ENCODE measurements at places on chromosomes 4 and X. TPM values are rescaled to one million over a fixed set of nuclear protein-coding genes. Genes with fewer than 3 reads are reported as not detected.

The OTC gene
- polyA plus RNA-seq = 0.12 TPM

The SMR3B gene
- not detected for polyA plus RNA-seq

The FDCSP gene
- polyA plus RNA-seq = not detected

The MAGEA8 gene
- 0.40 TPM for polyA plus RNA-seq

The C4orf50 gene
- 0.01 TPM for polyA plus RNA-seq

The MYOZ2 gene
- polyA plus RNA-seq = 0.11 TPM

The DCLK2 gene
- polyA plus RNA-seq = 9.6 TPM

The MAGEA1 gene
- not detected for polyA plus RNA-seq

The SLC6A14 gene
- 0.17 TPM for polyA plus RNA-seq

The NONO gene
- polyA plus RNA-seq = 659 TPM

DNA sequence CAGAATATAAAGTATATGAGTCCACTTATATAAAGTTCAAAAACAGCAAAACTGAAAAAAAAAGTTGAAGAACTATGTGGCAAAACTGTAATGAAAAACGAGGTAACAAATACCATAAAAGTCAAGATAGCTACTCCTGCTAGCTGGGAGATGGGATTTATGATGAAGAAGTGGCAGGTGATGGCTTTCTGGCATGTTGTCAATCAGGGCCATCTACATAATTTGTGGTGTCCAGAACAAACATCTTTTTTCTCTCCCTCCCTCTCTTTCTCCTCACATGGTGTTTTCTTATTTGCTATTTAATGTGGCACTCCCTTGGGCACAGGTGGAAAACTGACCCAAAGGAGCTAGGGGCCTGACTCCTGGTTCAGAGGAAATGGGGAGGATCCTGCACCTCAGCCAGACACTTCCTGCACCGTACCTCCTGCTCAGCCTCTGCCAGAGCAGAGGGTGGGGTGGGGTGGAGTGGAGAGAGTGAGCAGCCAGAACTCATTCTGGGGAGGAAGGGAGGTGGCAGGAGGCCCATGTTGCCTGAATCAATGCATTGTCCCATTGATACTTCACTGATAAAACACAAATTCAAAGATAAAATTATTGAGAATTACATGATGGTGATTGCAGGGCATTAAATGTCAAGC is 5.3 kb upstream of the SAP30 start:
- no peak for DNase-seq

DNA sequence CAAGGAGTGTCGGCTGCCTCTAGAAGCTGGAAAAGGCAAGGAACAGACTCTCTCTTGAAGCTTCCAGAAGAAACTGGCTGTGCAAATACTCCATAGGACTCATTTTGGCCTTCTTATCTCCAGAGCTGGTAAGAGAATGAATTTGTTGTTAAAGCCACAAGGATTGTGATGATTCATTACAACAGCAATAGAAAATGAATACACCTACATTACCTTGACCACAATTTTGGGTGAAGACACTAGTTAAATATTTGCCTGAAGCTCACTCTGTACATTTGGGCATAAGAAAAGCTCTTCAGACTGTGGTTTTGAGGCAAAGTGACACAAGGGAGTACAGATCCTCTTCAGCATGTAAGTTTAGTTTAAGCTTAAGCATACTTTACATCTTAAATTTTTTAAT is 134.5 kb upstream of the TLL1 start:
- DNase-seq = no peak

DNA sequence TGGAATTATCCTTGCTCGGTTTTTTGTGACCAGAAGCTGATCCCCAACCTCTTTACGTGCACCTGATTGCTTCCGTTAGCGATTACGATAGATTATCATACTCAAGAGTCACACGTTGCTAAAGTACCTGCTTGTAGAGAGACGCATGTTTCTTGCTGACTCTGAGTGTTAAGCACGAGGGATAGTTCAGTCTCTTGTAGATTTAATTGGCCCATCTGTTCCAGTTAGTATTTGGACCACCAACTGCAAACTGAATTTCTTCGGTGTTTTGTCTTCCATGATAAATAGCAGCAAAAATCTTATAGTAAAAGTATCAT is 516 bp upstream of the COX18 start:
- no peak for DNase-seq

- no peak for DNase-seq
Measured at GRCh38 chrX:131837325-131837724, 185.8 kb upstream of the STK26 start.

DNA sequence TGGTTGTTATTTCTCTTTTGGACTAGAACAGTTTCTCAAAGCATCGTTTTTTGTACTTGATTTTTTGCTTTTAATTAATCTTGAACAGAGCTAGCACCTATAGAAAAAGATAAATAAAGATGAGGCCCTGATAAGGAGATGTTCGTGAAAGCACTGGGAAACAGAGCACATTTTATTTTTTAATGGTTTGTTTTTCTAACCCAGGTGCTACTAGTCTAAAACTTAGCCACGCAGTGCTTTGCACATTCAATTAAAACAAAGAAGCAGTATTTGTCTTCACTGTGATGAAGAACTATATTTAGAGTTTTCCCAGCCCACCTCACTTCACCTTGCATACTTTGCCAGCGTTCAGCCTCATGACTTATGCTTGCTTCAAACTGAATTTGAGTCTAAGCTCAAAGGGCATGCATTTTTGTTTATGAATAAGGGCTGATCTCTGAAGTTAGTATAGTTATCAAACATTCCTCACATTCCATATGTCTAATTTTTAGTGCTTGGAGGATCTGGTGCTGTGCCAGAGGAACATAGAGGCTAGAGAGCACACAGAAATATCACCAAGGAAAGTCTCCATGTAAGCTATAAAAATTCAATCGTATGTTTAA is 76.7 kb downstream of the WWC2 start:
- no peak for DNase-seq

- no peak for DNase-seq
Measured at GRCh38 chr4:179755322-179755721, 2313.1 kb upstream of the AGA start.

DNA sequence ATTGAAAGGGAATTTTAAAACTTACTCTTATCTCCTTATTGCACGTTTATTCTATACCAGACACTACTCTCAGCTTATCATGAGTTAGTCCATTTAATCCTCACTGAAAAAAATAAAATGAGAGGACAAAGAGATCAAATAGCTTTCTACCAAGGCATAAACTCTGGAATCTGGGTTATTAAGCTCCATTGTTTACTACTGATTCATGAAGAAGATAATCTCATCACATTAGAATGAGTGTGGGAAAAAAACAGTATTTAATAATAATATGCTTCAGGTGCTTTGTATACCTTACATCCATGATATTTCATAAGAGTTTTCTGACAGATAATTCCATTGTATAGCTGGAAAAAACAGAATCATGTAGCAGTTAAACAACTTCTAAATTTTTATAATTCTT is 1092.6 kb downstream of the TECRL start:
- DNase-seq = no peak

DNA sequence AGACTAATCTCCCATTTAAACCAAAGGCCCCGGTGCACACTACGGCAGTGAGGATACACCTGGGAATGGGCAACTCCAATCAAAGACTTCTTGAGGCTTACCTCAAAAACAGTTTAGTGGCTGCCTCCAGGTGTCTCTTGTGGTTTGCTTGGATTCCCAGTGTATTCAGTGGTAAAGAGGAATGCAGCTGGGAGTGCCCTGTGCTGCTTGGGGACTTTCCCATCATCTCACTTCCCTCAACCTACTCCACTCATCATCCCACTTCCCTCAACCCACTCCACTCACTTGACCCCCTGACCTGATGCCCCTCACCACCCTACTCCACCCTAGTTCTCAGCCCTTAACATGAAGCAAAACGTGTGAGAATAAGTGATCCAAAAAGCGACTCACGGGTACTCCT is 177.3 kb upstream of the ETNPPL start:
- DNase-seq = no peak

GRCh38 chrX:111410590-111411078 is 1.4 kb downstream of the DCX start:
- DNase-seq = no peak

GRCh38 chr4:142402156-142402555 is 443.9 kb downstream of the INPP4B start:
- no peak for DNase-seq

DNA sequence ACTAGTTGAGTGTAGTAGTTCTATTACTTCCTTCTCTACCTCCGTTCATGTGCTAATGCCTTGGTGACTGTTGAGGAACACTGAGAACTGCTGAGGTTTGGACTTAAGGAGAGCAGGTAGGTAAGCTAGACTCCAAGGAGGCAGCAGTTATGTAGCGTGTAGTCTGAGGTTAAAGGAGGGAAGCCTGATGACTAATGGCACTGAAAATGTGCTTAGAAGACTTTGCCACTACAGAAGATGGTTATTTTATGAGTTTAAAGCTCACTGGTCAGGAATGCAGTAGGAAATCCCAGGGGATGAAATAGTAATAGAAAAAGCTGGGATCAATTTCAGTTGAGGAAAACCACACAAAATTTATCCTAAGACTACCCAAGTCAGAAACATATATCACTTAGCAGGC is 1077.3 kb downstream of the RAPGEF2 start:
- DNase-seq = no peak

- DNase-seq = no peak
Measured at GRCh38 chrX:11541510-11541909, 124.2 kb downstream of the ARHGAP6 start.

DNA sequence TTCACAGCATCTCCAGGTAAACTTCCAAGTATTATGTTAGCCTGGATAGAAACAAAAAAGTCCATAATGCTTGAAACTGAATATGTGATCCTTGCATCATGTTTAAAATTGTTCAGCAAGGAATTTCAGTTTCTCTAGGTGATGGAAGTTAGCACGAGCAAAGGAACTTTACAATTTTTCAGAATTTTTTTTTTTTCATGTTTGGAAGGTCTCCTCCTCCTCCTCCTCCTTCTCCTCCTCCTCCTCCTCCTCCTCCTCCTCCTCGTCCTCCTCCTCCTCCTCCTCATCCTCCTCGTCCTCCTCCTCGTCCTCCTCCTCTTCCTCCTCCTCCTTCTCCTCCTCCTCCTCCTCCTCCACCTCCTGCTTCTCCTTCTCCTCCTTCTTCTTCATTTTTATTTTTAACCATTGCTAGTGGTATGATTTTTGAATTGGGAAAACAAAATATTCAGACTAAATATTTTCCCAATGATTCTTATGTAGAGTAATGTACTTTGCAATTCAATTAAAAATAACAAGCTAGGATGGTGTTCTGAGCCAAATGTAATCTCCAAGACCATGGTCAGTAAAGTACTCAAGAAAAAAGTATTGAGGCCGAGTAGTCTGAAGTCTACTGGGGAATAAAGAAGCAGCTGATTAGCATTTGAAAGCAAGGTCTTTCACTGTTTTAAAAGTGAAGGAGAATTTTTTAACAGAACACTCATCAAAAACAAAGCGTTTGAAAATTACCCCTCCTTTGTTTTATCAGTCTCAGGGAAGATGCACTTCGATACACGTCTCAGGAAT is 420.9 kb upstream of the ATOH1 start:
- DNase-seq = no peak

DNA sequence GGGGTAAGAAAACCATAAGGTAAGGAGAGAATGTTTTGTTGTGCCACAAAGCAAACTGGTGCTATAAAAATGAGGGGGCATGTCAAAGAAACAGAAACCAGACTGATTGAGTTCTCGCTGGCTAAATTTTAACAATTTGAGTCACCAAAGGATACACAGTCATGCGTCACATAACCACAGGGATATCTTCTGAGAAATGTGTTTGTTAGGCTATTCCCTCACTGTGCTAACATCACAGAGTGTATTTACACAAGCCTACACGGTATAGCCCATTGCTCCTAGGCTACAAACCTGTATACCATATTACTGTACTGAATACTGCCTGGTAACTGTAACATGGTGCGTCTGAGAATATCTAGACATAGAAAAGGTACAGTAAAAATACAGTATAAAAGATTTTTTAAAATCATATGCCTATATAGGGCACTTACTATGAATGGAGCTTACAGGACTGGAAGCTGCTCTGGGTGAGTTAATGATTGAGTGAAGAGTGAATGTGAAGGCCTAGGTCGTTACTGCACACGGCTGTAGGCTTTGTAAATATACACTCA is 50.1 kb downstream of the FBXW7 start:
- DNase-seq = peak; percentile 10

DNA sequence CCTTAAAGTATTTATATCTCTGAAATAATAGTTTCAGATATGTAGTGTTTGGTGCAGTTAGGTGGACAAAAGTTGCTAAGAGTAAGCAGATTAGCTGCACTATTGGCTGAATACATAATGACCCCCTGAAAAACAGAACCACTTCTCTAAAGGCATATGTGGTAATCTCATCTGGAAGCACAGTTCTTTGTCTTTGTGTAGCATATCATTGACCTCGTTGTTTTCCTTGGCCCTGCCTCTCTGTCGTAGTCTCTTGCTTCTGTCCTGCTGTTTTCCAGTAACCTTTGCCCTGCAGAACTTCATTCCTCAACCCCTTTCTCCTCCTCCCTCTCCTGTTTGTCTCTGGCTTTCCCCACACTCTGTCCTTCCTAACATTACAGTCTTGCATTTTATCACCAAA is 41.4 kb downstream of the JADE3 start:
- DNase-seq = no peak

Data from right lung (tissue), 10 donors.